Stimulated activated CD8-positive, alpha-beta memory T cell treated with anti-CD3 and anti-CD28 coated beads, Interleukin-15, amount 100 ng/mL, for 4 hours (primary cell): ENCODE measurements at places on chromosomes 12 and 14.

GRCh38 chr12:6416596-6416995 lies 28.2 kb upstream of the CD27 start:
- DNase-seq, result no peak

- DNase-seq, result no peak
Observed at GRCh38 chr12:113211160-113211559, 10.1 kb upstream of the TPCN1 start.

GRCh38 chr12:2049604-2050540 lies 2.9 kb upstream of the CACNA1C start:
- DNase-seq, result no peak

DNA sequence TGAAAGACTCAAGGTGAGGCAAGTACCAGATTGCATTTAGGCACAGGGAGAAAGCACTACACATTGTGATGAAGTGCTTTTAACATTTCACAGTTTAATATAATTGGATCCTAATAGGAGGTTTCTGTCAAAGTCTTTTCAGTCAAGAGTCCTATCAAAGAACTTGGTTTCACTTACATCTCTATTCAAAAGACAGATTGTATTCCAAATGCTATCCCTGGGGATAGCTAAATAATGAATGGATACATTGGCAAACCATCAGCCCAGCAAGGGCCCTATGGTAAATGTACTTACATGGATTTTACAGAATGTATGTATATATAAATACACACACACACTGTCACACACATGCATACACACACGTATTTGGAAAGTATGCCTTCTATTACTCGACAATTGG lies 655.5 kb upstream of the FLRT2 start:
- DNase-seq, result no peak

DNA sequence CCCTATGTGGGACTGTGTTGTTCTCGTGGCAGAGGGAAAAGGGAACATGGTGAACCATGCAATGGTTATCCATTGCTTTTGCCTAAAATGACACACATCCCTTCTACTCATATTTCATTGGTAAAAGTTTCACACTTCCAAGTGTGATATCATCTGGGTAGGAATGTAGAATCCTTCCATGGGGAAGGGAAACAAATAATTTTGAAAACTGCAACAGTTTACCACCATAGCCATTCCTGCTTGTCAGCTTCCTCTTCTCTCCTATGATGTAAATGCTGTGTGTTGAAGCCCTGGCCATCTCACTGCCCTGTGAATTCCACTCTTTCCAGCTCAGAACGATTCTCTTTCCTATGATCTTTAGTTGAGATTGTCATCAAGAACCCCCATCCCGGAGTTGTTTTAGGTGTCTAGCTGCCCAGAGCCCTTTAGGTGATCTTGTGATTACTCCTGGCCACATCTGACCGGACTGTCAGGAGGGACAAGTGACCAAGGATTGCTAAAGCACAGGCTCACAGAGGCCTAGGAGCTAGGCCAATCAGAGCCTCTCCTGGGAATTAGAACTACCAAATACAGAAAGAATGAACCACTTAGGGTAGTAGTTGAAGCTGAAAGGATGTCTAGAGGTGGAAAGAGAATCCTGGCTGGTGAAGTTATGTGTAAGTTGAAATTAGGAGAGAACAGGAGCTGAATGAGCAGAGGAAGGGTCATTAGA lies 84.6 kb downstream of the VCPKMT start:
- DNase-seq, result no peak

DNA sequence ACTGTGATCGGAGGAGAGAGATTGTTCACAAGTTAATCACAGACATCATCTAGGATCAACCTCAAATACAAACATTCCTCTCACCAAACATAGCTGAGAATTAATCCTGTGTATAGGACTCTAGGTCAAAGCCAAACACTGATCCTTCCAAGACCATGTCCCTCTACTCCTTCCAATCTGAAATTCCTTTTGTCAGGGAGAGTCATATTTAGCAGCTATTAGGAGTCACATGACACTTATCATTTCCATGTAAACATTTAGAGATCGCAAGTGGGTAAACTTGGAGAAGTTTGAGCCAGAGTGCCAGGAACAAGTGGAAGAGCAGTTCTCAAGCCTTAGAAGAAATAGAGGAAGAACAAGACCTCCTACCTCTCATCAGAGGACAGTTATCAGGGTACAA lies 13.5 kb downstream of the OR2AP1 start:
- no peak for DNase-seq

GRCh38 chr14:59688224-59689170 lies 111.9 kb upstream of the CCDC175 start:
- no peak for DNase-seq

GRCh38 chr12:15806826-15807225 lies 17.6 kb upstream of the EPS8 start:
- DNase-seq, result no peak
